Sciatic nerve (tissue), 2 donors: ENCODE measurements at places on chromosomes 3 and 15.
A peak's percentile ranks its signal among the peaks of the same experiment; 100 is the strongest.

GRCh38 chr3:69088063-69088462 is 3.3 kb downstream of the ARL6IP5 start:
- no peak for DNase-seq

DNA sequence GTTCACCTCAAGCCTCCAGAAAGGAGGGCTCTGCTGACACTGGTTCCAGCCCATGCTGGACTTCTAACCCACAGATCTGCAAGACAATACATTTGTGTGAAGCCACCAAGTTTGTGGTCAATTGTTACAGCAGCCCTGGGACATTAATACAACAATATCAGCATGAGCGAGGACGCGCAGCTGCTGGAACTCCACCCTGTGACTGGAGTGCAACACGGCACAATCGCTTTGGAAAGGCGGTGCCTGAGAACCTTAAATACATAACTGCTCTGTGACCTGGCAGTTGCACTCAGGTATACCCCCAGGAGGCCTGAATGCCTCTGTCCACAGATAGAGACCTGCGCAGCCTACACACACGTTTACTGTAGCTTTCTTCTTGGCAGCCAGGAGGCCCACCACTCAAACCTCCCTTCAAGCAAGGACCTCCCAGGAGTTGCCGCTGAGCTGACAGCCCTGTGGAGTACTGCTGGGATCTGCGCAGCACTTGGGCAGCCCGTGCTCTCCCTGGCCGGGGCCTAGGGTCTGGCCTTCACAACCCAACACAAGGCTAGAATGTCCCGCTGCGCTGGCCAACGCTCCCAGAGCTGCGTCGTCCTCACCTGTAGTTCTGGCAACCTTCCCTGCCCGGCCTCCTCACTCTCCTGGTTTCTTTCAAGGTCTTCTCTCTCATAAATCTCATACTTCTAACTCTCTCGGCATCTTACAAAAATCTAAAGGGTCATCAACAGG is 8.3 kb downstream of the MRPS25 start:
- DNase-seq = no peak

DNA sequence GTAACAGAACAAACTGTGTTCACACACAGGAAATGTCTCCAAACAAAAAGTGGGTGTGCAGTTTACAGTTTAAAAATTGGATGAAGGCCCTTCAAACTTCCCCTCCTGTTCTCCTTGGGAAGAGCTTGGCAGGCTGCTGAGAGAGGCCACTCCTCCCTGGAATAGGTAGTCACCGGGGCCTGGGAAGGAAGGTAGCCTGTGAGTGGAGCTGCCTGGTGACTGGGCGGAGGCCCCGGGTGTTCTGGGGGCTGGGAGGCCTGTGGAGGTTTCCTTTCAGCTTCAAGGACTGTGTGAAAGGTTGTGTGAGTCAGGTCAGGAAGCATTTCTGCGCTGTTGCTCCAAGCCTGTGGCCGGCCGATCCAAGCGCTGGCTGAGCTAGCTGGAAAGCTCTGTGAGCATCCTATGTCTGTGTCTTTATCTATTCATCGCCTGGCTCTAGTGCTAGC is 14.1 kb downstream of the SLCO3A1 start:
- no peak for DNase-seq

GRCh38 chr3:146226881-146227280 is 24.0 kb downstream of the PLSCR4 start:
- no peak for DNase-seq

GRCh38 chr3:53114412-53115074 is 15.7 kb downstream of the RFT1 start:
- peak; percentile 19 for DNase-seq

- DNase-seq = peak; percentile 93
These were observed 5.5 kb upstream of the CFAP100 start for GRCh38 chr3:126389112-126389793.
